Activated B cell treated with CpG ODN at 0.5 μM for 24 hours (primary cell): ENCODE measurements at places on chromosomes 3 and 15.

DNA sequence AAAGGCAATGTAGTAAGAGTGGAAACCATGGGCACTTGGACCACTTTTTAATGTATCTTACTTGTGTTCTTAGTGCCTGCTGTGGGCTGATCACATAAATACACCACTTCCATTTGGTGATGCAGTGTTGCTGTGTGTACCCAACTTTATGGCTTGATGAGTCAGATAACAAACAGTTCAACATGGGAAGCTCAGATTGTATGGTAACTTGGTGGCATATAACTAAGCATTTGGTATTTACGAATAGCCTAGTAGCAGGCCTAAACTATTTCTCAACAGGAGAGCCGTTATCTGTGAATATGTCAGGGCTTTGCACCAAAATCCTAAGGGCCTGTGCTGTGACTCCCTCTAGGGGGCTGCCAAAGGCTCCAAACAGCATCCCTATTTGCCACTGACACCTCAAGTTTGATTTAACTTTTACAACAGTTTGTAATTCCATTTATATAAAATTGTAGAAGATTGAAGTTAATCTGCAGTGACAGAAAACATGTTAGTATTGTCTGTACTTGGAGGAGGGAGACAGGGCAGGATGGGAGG, 640.4 kb upstream of the CADM2 start:
- no peak for DNase-seq

- no peak for DNase-seq
These were observed 14.0 kb downstream of the ETV5 start for GRCh38 chr3:186094696-186095425.

- DNase-seq = no peak
These were observed 147.5 kb upstream of the MME start for GRCh38 chr3:154932633-154933032.

GRCh38 chr15:50289749-50290148, 24.2 kb upstream of the HDC start:
- no peak for DNase-seq

GRCh38 chr3:193499136-193499770, 55.4 kb downstream of the ATP13A4 start:
- no peak for DNase-seq

GRCh38 chr3:110710603-110711002, 361.0 kb upstream of the NECTIN3 start:
- DNase-seq = no peak

DNA sequence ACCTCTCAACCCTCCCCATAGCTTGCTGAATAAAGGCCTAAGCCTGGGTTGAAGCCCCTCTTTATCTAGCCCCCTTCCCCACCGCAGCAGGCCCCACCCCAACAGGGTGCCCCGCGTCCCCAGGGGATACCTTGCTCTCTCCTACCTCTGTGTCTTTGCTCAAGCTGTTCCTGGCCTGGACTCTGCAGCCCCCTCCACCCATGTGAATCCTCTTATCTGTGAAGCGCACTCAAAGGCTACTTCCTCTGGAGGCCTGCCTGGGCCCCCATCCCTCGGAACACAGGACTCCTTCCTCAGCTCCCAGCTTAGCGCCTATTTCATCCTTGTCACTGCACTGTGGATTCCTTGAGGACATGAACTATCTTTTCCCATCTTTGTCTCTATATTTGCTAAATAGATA, 61.4 kb upstream of the HERC1 start:
- DNase-seq = no peak

DNA sequence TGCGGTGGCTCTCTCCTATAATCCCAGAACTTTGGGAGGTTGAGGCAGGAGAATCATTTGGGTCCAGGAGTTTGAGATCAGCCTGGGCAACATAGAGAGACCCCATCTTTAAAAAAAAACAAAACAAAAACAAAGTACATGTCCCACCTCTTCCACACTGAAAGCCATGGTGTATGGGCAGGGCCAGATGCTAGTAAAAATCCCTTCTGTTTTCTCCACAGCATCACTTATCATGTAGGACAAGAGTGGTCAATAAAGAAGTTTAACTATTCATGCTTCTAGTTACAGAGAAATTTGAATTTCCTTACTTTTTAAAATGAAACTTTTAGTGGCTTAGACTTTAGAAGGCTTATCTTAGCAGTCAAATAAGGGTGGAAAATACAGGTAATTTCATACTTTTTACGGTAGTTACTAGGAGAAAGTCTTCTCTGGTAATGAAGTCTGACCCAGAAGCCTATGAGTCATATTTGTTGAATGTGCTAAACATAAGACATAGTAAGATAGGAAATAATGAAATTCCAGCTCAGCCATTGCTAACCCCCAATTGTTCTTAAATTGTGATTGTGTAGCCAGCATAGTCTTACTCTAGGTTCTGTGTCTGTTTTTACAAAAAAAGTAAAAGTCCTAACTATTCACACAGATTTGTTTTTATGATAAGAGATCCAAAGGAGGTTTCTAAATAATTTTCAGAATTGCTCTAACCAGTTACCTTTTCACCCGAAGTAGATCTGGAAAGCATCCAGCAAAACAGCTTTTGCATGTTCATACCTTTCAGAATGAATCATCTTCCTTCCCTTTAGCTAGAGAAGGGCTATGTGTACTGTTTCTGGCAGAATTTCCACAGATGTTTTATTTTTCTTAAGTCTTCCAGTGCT, 16.4 kb upstream of the ZNF609 start:
- no peak for DNase-seq

- DNase-seq = no peak
These were observed 38.8 kb upstream of the TIMP4 start for GRCh38 chr3:12197475-12197874.

GRCh38 chr15:61841466-61841865, 218.8 kb downstream of the VPS13C start:
- DNase-seq = no peak

GRCh38 chr15:40282147-40282868, 556 bp downstream of the ANKRD63 start:
- DNase-seq = peak; percentile 67
